ENCODE measurements at places on chromosomes 6 and 20. TPM values are rescaled to one million over a fixed set of nuclear protein-coding genes. Genes with fewer than 3 reads are reported as not detected.

GRCh38 chr6:123925350-123925749, 121.7 kb downstream of the NKAIN2 start:
- no peak overlapping the region for H3K27ac ChIP-seq
- no peaks in the 10 kb centered on the region for H3K36me3 ChIP-seq

DNA sequence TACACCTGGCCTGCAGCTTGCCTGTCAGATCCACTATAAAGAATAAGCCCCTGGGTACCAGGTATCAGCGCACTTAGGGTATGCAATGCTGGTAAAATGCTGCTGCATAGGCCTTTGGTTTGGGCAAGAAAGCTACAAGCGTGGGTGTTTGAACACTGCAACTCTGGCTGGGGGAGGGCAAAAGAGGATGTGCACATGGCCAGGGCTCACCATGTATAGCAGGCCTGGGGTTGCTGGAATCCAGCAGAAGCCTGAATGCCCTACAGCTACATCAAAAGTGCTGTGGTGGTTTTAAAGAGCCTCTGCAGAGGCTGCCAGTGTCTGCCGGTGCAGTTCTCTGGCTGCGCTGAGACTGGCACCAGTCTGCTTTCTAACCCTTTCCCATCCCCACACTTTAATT, 51.7 kb downstream of the UQCC1 start:
- DNase-seq, result no peak
- no peak overlapping the region for H3K27ac ChIP-seq
- no peaks in the 10 kb centered on the region for H3K27me3 ChIP-seq
- no peak overlapping the region for H3K4me3 ChIP-seq
- peaks cover 18% of the 10 kb centered on the region for H3K36me3 ChIP-seq
- no peaks in the 10 kb centered on the region for H3K4me1 ChIP-seq

DNA sequence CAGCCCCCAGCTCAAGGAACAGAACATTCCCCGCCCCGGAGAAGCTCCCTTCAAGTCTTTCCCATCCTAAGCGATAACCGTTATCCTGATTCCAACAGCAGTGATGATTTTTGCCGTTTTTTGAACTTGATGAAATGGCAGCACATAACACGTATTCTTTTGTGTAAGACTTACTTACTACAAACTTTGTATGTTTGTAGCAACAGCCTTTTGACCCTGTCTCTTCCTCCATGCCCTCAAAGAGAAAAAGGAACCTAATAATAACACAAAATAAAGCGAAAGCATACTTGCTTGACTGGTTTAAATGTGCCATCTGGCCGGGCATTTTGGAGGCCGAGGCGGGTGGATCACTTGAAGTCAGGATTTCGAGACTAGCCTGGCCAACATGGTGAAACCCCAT, 26.4 kb upstream of the SLC9A8 start:
- H3K4me1 ChIP-seq, result peaks cover 8% of the 10 kb centered on the region
- H3K4me3 ChIP-seq, result no peak overlapping the region
- H3K27ac ChIP-seq, result no peak overlapping the region
- no peak for DNase-seq
- peaks cover 17% of the 10 kb centered on the region for H3K27me3 ChIP-seq

- H3K4me1 ChIP-seq, result peaks cover 29% of the 10 kb centered on the region
- DNase-seq, result no peak
Measured at GRCh38 chr6:144148886-144149285, 1.4 kb upstream of the STX11 start.

The SAMD3 gene
- total RNA-seq, result 1.8 TPM

The COL10A1 gene
- total RNA-seq, result not detected

The PTCHD4 gene
- total RNA-seq, result not detected

All from activated CD4-positive, alpha-beta T cell treated with anti-CD3 and anti-CD28 coated beads for 36 hours (primary cell).